ENCODE measurements at places on chromosomes 2 and 18.

DNA sequence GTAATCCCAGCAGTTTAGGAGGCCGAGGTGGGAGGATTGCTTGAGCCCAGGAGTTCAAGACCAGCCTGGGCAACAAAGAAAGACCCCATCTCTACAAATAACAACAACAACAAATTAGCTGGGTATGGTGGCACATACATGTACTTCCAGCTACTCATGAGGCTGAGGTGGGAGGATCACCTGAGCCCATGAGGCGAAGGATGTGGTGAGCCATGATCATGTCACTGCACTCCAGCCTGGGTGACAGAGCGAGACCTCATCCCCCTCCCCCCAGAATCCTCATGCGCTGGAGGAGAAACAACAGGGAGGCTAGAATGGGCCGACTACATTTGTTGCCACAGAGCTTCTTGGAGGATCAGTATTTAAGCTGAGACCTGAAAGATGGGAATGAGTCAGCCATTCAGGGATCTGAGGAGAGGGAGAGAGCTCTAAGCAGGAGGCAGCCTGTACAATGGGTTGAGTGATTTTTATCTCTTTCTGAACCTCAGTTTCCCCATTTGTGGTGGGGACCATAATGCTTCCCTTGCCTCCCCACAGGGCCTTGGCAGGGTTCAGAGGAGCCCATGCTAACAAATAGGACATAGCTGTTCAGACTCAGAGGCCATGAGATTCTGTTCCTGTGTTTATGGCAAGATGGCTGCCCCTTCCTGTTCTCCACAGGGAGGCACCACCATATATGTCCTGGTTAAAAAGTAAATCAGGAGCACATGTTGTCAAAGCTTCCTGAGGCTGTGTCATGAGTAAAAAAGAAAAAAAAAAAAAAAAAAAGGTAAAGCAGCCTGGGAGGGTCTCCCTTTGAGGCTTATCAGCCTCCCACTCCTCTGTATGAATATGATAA is 131.4 kb upstream of the HAAO start:
- no peak for DNase-seq

DNA sequence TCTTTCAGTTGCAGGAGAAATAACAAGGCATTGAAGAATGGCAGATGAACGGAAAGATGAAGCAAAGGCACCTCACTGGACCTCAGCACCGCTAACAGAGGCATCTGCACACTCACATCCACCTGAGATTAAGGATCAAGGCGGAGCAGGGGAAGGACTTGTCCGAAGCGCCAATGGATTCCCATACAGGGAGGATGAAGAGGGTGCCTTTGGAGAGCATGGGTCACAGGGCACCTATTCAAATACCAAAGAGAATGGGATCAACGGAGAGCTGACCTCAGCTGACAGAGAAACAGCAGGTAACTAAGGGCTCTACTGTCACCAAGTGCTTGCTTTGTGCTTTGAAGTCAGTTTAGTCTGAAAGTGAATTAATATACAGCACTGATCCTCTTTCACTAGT is 118.5 kb upstream of the UNC80 start:
- DNase-seq, result no peak

DNA sequence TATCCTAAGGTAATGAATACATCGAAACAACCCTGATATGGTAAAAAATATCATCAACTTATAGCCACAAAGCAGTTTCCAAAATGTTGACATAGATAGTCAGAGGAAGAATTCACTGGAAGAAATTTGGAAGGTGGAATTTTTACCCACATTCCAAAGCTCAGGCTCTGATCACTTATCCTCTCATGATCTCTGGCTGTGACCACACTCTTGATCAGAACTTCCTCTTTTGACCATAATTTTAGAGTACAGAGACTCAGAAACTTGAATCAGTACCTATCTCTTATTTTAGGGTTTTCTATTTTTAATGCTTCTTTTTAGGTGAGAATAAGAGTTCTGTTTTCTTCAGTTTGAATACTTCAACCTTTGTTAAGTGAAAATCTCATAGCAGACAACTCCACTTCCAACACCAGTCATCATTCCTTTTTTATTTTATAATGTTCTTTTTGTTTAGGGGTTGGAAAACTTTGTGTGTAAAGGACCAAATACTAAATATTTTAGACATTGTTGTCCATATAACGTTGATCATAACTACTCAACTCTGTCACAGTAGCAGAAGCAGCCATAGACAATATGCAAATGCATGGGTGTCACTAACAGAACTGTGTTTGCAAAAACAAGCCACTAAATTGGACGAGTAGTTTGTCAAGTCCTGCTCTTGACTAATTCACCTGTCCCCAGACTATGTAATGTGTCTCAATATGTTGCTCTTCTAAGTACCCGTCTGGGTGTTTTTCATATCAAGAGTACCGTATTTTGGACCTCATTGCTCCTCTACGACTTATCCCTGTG is 891.6 kb upstream of the CRIM1 start:
- DNase-seq, result no peak

DNA sequence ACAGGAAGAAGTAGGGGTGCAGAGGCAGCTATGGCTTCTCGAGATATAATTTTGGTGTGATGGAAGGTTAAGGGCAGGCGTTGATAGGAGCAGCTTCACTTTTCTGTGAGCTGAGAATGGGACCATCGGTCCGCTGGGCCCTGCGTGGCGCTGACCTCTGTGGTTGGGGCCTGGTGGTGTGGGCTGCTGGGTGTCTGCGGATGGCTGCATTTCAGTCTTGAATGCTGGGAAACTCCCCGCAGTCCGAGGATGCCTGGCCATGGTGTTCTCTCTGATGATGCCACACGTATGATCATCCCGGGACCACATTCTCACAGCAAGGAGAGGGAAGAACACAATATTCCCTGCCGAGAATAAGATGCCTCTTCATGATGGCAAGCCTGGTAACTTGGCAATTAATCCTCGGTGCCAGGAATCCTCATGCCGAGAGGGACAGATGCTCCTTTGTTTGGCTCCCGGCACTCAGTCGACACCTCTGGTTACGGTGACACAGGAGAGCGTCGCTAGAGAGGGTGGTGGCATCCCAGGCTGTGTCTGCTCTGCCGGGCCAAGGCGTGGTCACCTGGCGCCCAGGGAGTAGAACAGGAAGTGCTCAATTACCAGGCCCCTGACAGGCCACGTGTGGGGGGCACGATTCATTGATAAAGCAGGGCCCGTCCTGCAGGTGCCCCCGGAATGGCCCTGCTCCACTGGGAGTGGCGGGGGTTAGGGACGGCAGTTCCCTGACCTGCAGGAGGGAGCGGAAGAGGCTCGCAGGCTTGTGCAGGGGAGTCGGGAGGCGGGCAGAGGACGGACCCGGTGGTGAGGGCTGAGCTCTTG is 119.4 kb upstream of the CTDP1 start:
- no peak for DNase-seq

DNA sequence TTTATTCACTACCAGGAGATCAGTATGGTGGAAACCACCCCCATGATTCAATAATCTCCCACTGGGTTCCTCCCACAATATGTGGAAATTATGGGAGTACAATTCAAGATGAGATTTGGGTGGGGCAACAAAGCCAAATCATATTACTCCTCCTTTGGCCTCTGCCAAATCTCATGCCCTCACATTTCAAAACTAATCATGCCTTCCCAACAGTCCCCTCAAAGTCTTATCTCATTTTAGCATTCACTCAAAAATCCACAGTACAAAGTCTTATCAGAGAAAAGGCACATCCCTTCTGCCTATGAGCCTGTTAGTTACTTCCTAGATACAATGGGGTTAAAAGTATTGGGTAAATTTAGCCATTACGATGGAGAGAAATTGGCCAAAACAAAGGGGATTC is 989.5 kb upstream of the CNTNAP5 start:
- DNase-seq, result no peak

- DNase-seq, result no peak
Observed at GRCh38 chr2:1860931-1861330, 116.6 kb upstream of the PXDN start.

DNA sequence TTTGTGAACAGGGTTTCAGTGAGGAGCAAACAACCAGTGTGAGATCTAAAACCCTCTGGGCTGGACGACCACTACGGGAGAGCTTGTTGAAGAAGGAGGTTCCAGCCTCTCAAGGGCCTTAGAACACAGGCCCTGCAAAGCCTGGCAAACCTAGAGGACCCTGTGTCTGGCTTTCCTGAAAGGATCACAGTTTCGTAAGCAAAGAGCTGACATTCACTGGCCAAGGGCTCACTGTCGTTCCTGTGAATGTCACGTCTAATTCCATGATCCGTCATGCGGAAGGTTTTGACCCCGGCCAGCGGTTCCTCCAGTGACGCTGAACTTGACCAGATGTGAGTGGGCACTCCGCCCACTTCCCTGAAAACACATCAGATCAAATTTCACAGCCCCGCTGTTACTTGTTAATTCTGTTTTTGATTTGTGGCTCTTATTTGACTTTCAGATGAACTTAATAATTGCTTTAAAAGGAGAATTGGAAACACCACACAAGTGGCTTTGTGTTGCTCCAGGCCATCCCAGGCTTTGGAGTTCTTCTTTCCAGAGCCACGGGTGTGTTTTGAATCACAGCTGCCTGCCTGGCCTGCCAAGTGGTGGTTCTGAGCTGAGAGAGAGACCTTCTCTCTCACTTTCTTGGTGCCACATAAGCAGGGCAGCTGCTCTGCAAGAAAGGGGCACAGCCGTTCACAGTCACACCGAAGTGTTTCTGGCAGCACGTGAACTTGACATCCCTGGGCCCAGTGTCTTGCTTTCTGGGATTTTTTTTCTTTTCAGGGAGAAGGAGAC is 308.4 kb downstream of the NDUFA10 start:
- no peak for DNase-seq

DNA sequence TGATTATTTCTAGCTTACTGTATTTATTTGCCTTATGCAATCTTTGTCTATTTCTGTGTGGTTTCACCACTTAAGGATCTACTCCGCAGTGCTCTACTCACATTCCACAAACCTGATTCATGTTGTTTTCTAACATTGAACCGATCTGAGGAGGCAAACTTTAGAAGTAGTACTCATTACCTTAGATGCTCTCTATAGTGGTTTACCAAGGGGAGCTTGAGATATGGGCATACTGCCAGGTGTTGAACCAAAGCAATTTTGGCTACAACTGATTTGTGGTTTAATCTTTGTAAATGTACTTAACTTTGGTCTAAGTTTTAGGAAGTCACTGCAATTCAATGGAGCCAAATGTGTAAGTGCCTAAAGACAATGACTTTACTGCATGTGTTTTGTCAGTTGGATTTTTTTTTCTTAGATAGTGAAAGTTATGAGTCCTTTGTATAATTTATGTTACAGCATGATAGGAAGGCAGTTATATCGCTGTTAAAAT is 50.1 kb downstream of the MAP2 start:
- DNase-seq, result no peak

- DNase-seq, result no peak
Observed at GRCh38 chr2:209640358-209640757, 131.3 kb upstream of the UNC80 start.

DNA sequence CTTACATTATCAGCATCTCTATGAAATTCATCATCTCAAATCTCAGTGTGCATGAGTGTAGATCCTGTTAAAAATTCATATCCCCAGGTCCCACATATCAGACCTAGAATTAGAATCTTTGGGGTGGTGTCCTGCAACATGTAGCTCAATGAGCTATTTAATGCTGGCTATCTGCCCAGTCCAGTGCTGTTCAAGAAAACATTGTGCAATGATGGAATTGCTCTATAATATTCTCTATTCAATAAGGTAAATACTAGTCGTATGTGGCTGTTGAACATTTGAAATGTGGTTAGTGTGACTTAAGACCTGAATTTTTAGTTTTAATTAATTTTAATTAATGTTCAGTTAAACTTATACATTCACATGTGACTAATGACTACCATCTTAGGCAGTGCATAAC is 127.4 kb downstream of the NOL4 start:
- DNase-seq, result no peak

DNA sequence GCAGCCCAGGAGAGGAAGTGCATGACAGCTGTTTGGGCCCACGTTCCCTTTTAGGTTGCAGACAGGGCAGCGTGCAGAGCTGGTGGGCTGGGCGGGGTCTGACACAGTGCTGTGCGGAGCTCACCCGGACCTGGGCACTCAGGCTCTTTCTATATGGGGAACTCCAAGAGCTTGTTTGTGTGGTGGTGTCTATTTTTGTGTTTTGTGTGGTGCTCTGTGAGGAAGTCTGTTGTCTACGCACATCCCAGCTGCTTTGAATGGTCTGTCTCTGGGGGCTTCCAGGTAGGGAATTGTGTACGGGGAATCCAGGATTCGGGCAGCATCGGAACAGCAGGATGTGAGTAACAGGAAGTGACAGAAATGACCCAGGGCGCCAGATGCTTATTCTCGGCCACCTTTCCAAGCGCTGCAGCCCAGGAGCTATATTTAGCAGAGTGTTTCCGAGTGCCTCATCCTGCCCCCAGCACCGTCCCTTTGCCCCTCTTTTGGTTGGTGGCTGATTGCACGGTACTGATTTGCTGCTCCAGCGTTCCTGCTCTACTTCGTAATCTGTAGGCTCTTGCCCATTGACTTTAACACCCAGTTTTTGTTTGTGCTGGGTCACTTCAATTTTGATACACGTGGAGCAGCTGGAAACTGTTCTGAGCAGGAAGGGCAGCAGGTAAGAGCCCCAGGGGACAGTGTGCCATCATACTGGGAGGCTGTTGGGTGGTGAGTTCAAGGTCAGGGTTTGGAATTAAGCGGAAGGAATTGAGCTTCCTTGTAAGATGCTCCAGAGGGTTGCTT is 64.7 kb downstream of the DGKD start:
- DNase-seq, result no peak

GRCh38 chr2:238161291-238162051 is 2.7 kb downstream of the ERFE start:
- DNase-seq, result no peak

DNA sequence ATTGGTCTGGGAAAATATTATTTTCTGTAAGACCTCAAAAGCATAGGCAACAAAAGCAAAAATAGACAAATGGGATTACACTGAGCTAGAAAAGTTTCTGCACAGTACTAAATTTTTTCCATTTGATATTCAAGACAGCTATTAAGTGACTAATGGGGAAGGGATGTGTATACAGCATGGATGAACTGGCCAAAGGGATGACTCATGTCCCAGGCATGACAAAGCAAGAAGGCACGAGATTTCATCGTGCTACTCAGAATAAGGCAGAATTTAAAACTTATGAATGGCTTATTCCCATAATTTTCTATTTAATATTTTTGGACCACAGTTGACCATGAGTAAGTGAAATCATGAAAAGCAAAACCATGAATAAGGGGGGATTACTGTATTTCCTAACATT is 1250.1 kb upstream of the GYPC start:
- no peak for DNase-seq

DNA sequence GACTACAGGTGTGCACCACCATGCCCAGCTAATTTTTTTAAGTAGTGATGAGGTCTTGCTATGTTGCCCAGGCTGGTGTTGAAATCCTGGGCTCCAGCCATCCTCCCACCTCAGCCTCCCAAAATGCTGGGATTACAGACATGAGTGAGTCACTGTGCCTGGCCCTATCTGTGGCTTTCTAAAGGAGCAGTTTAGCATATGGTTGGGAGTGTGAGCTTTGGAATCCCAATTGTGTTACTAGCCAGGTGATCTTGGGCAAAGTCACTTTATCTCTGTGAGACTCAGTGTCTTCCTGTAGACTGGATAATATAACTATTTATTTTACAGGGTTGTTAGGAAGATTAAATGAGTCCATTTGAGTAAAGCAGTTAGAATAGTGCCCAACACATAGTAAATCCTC is 19.8 kb upstream of the SMAD4 start:
- DNase-seq, result no peak

- no peak for DNase-seq
Observed at GRCh38 chr2:197416268-197416667, 18.6 kb downstream of the SF3B1 start.

GRCh38 chr2:120443946-120444345 is 98.0 kb downstream of the INHBB start:
- no peak for DNase-seq

All from stimulated activated CD4-positive, alpha-beta T cell treated with anti-CD3 and anti-CD28 coated beads, Interleukin-15, amount 100 ng/mL, for 1 hour (primary cell).